ENCODE measurements at places on chromosomes 3 and 15. TPM values are rescaled to one million over a fixed set of nuclear protein-coding genes. Genes with fewer than 3 reads are reported as not detected.

The FRMD5 gene
- 1.1 TPM for total RNA-seq

The STRIT1 gene
- total RNA-seq = 3.9 TPM

The TERC gene
- total RNA-seq = 179 TPM

The SPATA12 gene
- total RNA-seq = not detected

The HRG gene
- not detected for total RNA-seq

Measured in tongue (tissue), 3 donors.